Right ventricle myocardium inferior (tissue), 1 donor: ENCODE measurements at places on chromosomes 6 and 20. TPM values are rescaled to one million over a fixed set of nuclear protein-coding genes. Genes with fewer than 3 reads are reported as not detected.

Gene SLC22A16
- total RNA-seq = 0.32 TPM

Gene SLC44A4
- not detected for total RNA-seq

Gene SNAI1
- total RNA-seq = 0.73 TPM

Gene ZKSCAN3
- 4.0 TPM for total RNA-seq

Gene SLC22A7
- not detected for total RNA-seq

Gene GZF1
- 20.6 TPM for total RNA-seq

Gene SLC4A11
- total RNA-seq = 0.14 TPM

Gene DNAH8
- total RNA-seq = not detected

Gene FNDC1
- total RNA-seq = 1.5 TPM

Gene SLX4IP
- 2.8 TPM for total RNA-seq

- peak; percentile 76 for DNase-seq
Observed at GRCh38 chr6:56954403-56955170, at the start of gene BEND6. TSS of gene BEND6 (plus strand) at chr6:56955107. CDS start at chr6:56981811, 26,704 bp downstream.

DNA sequence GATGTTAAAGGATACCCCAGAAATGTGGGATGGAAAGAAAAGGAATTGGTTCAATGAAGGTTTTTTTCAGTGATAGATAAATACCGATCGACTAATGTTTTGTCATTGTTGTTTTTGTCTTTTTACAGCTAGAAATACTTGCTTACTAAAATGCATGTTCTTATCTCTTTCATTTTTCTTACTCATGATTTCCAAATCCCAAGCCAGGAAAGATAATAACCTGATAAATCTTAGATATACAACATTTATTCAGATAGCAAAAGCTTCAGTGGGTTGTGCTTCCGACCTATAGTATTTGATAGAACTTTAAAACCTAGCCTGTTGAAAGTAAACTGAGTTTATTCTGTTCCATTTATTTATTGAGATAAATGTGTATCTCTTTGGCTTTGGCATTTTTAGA is 187.5 kb downstream of the EDN1 start:
- no peak for DNase-seq

GRCh38 chr6:85157311-85157710 is 292.6 kb upstream of the NT5E start:
- no peak for DNase-seq

DNA sequence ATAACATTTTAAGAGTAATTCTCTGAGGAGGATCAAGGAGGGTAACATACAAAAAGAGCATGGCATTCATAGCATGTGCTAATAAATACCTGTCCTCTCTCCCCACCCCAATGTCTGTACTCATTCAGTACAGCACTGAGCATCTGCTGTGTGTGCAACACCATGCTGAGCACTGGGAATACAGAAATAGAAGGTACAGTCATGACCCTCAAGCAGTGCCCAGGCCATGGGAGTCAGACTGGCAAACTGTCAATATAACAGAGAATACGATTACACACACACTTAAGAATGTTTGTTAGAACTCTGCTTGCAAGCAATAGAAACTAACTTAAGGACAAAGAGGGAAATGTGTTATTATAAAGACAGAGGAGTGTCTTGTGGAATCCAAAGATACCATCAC is 24.7 kb upstream of the ZFAND3 start:
- no peak for DNase-seq

- no peak for DNase-seq
Observed at GRCh38 chr6:167565884-167566599, 241.2 kb downstream of the TTLL2 start.

- no peak for DNase-seq
Observed at GRCh38 chr6:23523771-23524170, 602.2 kb upstream of the NRSN1 start.

GRCh38 chr6:24974182-24975171 is 38.7 kb upstream of the RIPOR2 start:
- no peak for DNase-seq

DNA sequence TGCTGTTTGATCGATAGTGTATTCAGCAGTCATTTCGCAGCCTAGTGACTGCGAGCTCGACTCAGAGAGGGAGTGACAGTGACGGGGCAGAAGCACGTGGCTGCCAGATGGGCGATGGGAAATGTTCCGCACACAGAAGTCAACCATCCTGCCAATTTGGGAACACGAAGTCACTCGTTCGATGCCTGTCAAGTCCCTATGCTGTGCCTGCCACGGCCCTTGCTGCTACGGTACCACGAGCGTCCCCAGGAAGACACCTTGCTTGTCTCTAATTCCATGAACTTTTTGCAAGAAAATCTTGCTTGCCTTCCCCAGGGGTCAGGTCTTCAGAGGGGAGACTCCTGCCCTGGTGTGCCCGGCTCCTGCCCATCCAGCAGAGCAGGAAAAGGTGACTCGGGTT is 17.0 kb upstream of the STX16 start:
- DNase-seq = no peak

GRCh38 chr20:63752411-63753101 is 13.0 kb downstream of the SLC2A4RG start:
- DNase-seq = no peak

DNA sequence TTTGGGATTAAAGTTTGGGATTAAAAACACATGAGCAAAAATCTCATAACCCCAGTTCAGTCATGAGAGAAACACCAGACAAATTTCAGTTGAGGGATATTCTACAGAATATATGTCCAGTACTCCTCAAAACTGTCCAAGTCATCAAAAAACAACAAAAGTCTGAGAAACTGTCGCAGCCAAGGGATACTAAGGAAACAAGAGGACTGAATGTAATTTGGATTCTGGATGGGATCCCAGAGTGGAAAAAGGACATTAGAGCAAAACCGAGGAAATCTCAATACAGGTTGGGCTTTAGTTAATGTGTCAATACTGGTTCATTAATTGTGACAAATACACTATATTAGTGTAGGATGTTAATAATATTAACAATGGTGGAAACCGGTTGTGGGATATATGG is 219.3 kb downstream of the BCKDHB start:
- no peak for DNase-seq

- no peak for DNase-seq
Observed at GRCh38 chr20:23257848-23258746, 92.5 kb upstream of the NXT1 start.

- no peak for DNase-seq
Observed at GRCh38 chr6:169365567-169366257, 112.1 kb upstream of the THBS2 start.

GRCh38 chr6:89941763-89942497 is 47.7 kb downstream of the GJA10 start:
- no peak for DNase-seq

- DNase-seq = no peak
Observed at GRCh38 chr6:159762681-159763293, 942 bp downstream of the ACAT2 start.

- no peak for DNase-seq
Observed at GRCh38 chr20:35273449-35274171, 4.3 kb downstream of the MMP24OS start.

GRCh38 chr6:160382946-160383345 is 34.8 kb downstream of the SLC22A3 start:
- DNase-seq = no peak

DNA sequence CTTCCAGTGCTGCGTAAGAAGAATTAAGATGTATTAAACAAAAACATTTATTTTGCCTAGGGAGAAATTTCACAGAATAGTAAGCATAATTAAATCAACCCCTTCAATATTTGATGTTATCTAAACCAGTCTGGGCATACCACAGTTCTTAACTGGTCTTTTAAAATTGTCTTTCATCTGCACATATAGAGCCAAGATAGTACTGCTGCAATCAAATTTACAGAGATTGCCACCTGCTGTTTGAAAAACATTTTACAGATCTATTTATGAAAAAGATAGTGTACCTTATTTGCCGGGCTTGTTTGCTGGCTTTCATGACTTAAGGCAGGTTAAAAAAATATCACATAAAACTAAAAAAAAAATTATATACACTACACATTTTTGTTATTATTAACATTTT is 323.2 kb downstream of the ADGRB3 start:
- no peak for DNase-seq
